ENCODE measurements at places on chromosomes 13 and 19. TPM values are rescaled to one million over a fixed set of nuclear protein-coding genes. Genes with fewer than 3 reads are reported as not detected.

- no peak for DNase-seq
Measured at GRCh38 chr19:39164289-39164688, 32.5 kb upstream of the NCCRP1 start.

DNA sequence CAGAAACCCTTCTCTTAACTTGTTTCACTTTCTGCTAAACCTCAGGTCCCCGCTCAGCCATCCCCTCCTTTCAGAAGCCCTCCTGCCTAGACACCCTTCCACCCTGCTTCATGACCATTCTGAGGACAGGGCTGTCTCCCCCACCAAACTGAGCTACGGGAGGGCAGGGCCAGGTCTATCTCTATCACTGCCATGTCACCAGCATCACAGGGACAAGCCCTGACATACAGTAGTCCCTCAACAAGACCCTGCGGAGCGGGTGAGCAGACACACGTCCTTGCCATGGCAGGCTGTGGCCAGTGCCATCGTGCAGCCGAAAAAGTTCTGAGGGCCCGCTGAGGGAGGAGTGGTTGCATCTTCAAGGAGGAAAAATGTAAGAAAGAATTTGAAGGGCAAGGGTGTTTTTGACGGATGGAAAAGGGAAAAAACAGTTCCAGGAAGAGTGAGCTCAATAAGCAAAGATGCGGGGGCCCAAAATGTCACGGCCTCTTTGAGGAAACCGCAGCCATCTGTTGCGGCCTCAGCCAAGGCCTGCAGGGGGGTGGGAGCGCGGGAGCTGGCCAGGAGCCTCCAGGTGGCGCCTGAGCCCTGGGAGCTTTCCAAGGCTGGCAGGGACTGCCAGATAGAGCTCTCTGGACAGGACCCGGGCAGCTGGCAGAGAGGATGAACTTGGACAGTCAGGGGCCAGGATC is 8.1 kb downstream of the PTGIR start:
- DNase-seq: peak; percentile 85

GRCh38 chr13:112806739-112807652 is 117.2 kb downstream of the ATP11A start:
- no peak for DNase-seq

GRCh38 chr19:754530-754929 is 3.6 kb downstream of the MISP start:
- no peak for DNase-seq

- DNase-seq: no peak
Measured at GRCh38 chr13:39998166-39998565, 342.7 kb downstream of the COG6 start.

The PEX11G gene
- total RNA-seq: not detected
